ENCODE measurements at places on chromosomes 11 and 22. TPM values are rescaled to one million over a fixed set of nuclear protein-coding genes. Genes with fewer than 3 reads are reported as not detected.

GRCh38 chr11:111586388-111586831, 15.8 kb upstream of the SIK2 start:
- no peak overlapping the region for H3K27ac ChIP-seq
- no peaks in the 10 kb centered on the region for H3K36me3 ChIP-seq
- no peak for DNase-seq
- no peak overlapping the region for H3K4me3 ChIP-seq
- no peaks in the 10 kb centered on the region for H3K4me1 ChIP-seq

GRCh38 chr11:561148-562003, 606 bp downstream of the RASSF7 start:
- peak; percentile 64 for DNase-seq
- peaks cover 15% of the 10 kb centered on the region for H3K27me3 ChIP-seq
- peaks cover 8% of the 10 kb centered on the region for H3K36me3 ChIP-seq
- peak overlapping the region; percentile 63 for H3K4me3 ChIP-seq
- peaks cover 31% of the 10 kb centered on the region for H3K4me1 ChIP-seq

- H3K4me1 ChIP-seq: no peaks in the 10 kb centered on the region
- H3K27ac ChIP-seq: no peak overlapping the region
- no peaks in the 10 kb centered on the region for H3K27me3 ChIP-seq
- DNase-seq: no peak
- H3K4me3 ChIP-seq: no peak overlapping the region
Measured at GRCh38 chr22:49647627-49648026, 180.0 kb downstream of the BRD1 start.

DNA sequence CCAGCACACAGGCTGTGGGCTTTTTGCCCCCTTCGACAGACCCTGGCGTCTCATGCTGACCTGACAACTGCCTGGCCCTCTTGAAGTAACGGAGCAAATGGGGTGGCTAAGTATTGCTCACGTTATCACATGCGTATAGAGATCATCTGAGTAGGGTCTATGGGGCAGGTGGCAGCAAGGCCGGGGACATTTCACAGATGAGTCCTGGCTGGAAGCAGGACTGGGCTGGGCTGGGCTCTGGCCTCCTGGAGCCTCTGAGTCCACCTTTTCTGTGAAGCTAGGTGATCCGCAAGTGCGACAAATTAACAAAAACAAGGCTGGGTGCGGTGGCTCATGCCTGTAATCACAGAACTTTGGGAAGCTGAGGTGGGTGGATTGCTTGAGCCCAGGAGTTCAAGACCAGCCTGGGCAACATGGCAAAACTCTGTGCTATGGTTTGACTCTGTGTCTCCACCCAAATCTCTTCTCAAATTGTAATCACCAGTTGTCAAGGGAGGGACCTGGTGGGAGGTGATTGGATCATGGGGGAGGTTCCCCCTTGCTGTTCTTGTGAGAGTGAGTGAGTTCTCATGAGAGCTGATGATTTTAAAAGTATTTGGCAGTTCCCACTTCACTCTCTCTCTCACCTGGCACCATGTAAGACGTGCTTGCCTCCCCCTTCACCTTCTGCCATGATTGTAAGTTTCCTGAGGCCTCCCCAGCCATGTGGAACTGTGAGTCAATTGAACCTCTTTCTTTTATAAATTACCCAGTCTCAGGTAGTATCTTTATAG, 122.0 kb downstream of the MPPED1 start:
- no peak overlapping the region for H3K4me3 ChIP-seq
- DNase-seq: no peak
- no peak overlapping the region for H3K27ac ChIP-seq

RASGRP2 gene
- 45.7 TPM for polyA plus RNA-seq

DNA sequence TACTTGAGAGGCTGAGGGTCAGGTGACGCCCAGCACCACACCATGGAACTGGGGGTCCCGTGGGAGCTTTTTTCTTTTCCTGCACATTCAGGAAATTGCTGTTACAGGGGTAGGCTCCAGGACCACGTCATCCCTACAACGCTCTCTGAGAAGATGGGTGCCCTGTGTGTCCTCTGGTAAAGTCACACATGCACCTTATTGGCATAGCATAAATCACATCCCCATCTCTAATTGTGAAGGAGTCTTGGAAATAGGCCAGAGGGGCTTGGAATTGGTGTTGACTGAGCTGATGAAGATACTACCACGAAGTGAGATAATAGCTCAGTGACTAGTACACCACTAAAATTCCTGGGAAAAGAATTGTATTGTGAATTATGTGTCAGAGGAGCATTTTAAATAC, 57.6 kb downstream of the TNRC6B start:
- no peak for DNase-seq
- no peak overlapping the region for H3K4me3 ChIP-seq
- no peaks in the 10 kb centered on the region for H3K27me3 ChIP-seq
- H3K4me1 ChIP-seq: peaks cover 13% of the 10 kb centered on the region

- H3K4me3 ChIP-seq: no peak overlapping the region
- H3K27me3 ChIP-seq: peaks cover 2% of the 10 kb centered on the region
- H3K27ac ChIP-seq: no peak overlapping the region
- no peak for DNase-seq
- peaks cover 8% of the 10 kb centered on the region for H3K4me1 ChIP-seq
- no peaks in the 10 kb centered on the region for H3K36me3 ChIP-seq
Measured at GRCh38 chr11:64095273-64095817, 59.6 kb downstream of the FLRT1 start.

GRCh38 chr11:65651589-65652510, 10.9 kb downstream of the RELA start:
- no peaks in the 10 kb centered on the region for H3K27me3 ChIP-seq
- H3K4me1 ChIP-seq: peaks cover 12% of the 10 kb centered on the region
- peak overlapping the region; percentile 72 for H3K4me3 ChIP-seq
- DNase-seq: no peak
- H3K27ac ChIP-seq: no peak overlapping the region

- no peak overlapping the region for H3K4me3 ChIP-seq
- 0 out of 2 replicates have a peak overlapping the region, but pooled peaks have one; percentile 3 for H3K27ac ChIP-seq
- DNase-seq: no peak
Measured at GRCh38 chr22:42881982-42882656, 25.0 kb upstream of the ARFGAP3 start.

DNA sequence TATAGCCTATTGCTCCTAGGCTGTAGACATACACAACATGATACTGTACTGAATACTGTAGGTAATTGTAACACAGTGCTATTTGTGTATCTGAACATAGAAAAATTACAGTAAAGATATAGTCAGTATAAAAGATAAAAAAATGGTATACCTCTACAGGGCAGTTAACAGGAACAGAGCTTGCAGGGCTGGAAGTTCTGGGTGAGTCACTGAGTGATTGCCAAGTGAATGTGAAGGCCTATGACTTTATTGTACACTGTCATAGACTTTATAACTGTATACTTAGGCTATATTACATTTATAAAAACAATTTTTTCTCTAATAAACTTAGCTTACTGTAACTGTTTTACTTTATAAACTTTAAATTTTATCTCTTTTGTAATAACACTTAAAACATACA, 332.4 kb upstream of the ARHGAP42 start:
- DNase-seq: no peak
- no peak overlapping the region for H3K4me3 ChIP-seq
- no peak overlapping the region for H3K27ac ChIP-seq
- no peaks in the 10 kb centered on the region for H3K27me3 ChIP-seq

GRCh38 chr11:102240502-102240901, 76.8 kb upstream of the BIRC3 start:
- no peaks in the 10 kb centered on the region for H3K4me1 ChIP-seq
- no peak overlapping the region for H3K27ac ChIP-seq
- no peak for DNase-seq
- H3K4me3 ChIP-seq: no peak overlapping the region
- H3K36me3 ChIP-seq: no peaks in the 10 kb centered on the region

ARHGAP20 gene
- 0.03 TPM for polyA plus RNA-seq

DNA sequence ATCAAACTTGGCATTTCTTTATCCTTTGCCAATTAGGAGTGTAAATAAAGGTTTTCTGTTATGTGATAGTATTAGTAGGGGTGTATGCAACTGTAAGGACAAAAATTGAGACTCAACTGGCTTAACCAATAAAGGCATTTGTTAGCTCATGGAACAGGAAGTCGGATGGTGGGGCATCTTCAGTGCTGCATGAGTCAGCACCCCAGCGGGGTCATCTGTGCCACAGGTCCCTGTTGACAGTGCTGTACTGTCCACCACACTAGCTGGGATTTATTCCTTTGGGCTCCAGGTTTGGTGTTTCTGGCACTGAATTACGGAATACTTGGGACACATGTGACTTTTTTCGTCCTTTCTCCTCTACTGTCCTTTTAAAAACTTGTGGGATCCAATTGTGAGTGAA, 86.0 kb downstream of the PPP6R3 start:
- no peak for DNase-seq
- H3K27me3 ChIP-seq: no peaks in the 10 kb centered on the region
- no peak overlapping the region for H3K27ac ChIP-seq

- H3K27ac ChIP-seq: no peak overlapping the region
- no peaks in the 10 kb centered on the region for H3K4me1 ChIP-seq
- H3K27me3 ChIP-seq: no peaks in the 10 kb centered on the region
- no peak for DNase-seq
- H3K36me3 ChIP-seq: no peaks in the 10 kb centered on the region
Measured at GRCh38 chr11:60761436-60762190, 4.9 kb downstream of the MS4A15 start.

DNA sequence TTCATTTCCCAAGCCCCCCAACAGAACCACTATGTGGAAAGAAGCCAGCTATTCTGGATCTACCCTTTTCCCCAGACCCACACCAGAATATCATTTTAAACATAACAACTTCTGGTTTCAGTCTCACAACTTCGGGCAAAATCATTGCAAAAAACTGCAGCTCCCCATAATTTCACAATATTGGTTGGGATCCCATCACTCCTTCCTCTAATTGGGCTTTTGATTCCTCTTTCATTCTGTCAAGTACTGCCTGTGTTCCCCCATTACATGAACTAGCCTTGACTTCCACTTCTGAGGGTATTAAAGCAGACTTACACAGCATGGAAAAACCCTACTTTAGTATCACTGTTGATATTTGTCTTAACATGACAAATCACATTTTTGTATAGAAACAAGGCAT, 4.1 kb upstream of the APOL3 start:
- no peak overlapping the region for H3K4me3 ChIP-seq
- no peak for DNase-seq
- no peaks in the 10 kb centered on the region for H3K36me3 ChIP-seq
- H3K27me3 ChIP-seq: no peaks in the 10 kb centered on the region

ESAM gene
- polyA plus RNA-seq: 0.19 TPM

DNA sequence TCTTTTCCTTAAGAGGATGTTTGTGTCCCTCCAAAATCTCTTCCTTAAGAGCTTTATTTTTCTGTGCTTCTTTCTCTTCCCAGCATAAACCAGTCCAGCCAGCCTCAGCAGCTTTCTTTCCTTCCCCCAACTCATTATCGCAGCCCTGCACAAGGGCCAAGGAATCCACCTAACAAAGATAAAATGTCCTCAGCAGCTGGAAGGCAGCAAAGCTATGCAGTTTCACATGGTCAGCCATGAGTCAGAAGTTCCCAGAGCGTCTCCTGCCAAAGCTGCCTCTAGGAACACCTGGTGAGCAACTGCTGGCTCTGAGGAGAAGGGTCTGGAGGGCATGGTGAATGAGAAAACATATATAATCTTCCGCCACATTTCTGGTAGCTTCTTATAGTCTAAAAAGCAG, 45.3 kb upstream of the HMGXB4 start:
- no peaks in the 10 kb centered on the region for H3K4me1 ChIP-seq
- DNase-seq: no peak
- no peak overlapping the region for H3K27ac ChIP-seq

MGAT3 gene
- polyA plus RNA-seq: 4.3 TPM

GRCh38 chr11:107856981-107857517, 1.5 kb downstream of the SLC35F2 start:
- no peaks in the 10 kb centered on the region for H3K36me3 ChIP-seq
- H3K27ac ChIP-seq: no peak overlapping the region
- peak overlapping the region; percentile 80 for H3K4me3 ChIP-seq
- H3K27me3 ChIP-seq: peaks cover 9% of the 10 kb centered on the region
- DNase-seq: no peak

Measured in H1 (cell line).